ENCODE measurements at places on chromosomes 1 and 21. TPM values are rescaled to one million over a fixed set of nuclear protein-coding genes. Genes with fewer than 3 reads are reported as not detected.

The PARS2 gene
- 7.9 TPM for total RNA-seq

The NKAIN1 gene
- 0.15 TPM for total RNA-seq

The DENND2C gene
- 0.27 TPM for total RNA-seq

The CCDC185 gene
- not detected for total RNA-seq

The CNST gene
- total RNA-seq, result 32.1 TPM

The TBX19 gene
- total RNA-seq, result 0.47 TPM

The RGSL1 gene
- total RNA-seq, result not detected

The DENND2D gene
- total RNA-seq, result 127 TPM

The PIGC gene
- 19.1 TPM for total RNA-seq

The PDXK gene
- 114 TPM for total RNA-seq
